ENCODE measurements at places on chromosomes 5 and 9.

DNA sequence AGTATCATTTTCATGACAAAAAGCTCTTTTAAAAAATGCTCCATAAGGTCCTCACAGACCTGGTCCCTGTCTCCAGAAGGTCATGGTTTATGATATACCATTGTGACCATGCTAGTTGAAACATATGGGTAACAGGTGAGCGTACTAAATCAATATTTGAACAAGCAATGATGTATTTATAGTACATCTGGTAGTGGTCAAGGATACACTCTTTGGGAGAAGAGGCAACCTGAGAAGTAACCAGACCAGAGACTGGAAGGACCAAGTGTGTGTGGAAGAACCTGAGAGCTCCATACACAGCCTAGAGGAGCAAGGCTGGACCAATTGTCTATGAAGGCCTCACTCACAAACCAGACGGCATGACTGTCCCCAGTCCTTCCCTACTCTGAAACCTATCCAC, 55.1 kb downstream of the LHFPL2 start:
- DNase-seq, result no peak

- no peak for DNase-seq
Observed at GRCh38 chr9:77946296-77946695, 85.3 kb downstream of the GNAQ start.

- DNase-seq, result peak; percentile 66
Observed at GRCh38 chr5:119318256-119318894, 37.4 kb upstream of the TNFAIP8 start.

- no peak for DNase-seq
Observed at GRCh38 chr5:135264451-135265440, 134.3 kb downstream of the MACROH2A1 start.

DNA sequence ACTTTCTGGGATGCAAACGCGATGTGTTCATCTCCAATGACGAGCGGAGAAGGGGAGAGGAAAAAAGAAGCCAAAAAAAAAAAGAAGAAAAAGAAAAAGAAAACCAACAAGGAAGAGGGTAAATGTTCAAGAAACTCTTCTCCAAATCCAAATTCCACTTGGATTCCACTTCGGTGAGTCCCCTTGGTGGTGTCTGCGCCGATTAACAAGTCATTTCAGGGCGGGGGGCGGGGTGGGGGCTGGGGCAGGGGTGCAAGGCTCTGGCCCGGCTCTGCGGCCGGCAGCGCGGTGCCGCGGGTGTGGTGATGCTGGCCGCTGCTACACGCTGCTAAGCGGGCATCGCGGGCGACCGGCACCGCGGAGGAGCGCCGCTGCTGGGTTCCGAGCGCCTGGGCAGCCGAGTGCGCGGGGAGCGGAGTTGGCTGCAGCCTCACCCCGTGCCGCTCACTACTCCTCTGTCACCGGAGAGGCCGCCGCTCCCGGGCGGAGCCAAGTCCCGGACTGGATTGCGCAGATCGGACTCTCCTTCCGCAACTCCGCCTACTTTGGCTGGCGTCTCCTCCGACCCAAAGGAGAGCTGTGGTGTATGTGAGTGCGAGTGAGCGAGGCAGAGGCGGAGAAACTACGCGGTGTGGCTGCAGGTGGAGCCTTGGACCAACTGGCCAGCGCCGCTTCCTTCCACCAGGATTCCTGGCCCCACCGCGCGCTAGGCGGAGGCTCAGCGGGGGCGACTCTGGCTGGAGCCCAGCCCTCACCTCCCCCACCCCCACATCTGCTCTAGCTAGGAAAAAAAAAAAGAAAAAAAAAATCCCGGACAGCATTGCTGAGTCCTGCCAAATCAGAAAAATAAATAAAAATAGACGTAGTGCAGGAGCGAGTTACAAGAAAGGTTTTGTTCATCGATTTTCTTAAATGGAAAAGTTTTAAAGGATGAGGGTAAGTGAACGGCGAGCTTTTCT, at the start of gene SEMA6A:
SEMA6A (minus strand) TSS at position 457 of the 959 bp plus-strand sequence. CDS start 69,879 bp downstream, outside the sequence.
- peak; percentile 76 for DNase-seq

DNA sequence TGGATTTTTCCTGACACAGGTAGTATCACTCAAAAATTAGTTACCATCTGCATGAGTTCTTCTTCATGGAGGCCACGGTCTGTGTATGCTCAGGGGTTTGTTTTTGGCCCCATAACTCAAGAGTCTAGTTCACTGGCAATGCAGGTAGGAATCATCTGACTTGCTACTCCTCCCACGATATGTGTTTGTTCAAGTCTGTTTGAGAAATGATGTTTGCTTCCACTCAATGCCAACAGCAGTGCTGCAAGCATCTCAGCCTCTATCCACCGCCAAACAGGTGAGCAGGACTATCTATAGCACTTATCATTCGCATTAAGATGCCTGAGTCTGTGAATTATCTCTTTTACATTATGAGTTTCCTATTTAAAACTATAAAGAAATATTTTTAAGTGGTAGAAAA, 264.8 kb upstream of the PTGER4 start:
- DNase-seq, result no peak

DNA sequence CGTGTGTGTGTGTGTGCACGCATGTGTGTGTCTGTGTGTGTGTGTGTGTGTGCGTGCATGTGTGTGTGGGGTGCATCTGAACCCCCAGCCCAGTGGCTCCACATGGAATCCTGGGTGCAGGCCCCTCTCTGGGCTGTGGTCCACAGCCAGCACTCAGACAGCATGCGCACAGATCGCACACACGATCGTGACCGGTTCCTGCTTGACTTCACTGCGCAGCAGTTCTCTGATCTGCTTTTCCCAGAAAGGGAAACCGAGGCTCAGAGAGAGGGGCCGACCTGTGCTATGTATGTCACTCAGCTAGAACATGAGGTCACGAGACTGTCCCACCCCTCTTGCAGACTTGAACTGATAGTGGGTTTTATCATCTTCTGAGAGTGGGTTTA, 34.4 kb downstream of the RASGEF1C start:
- DNase-seq, result no peak

- no peak for DNase-seq
Observed at GRCh38 chr9:34896112-34896511, 62.0 kb upstream of the PHF24 start.

- DNase-seq, result no peak
Observed at GRCh38 chr5:113546703-113547183, 33.2 kb downstream of the YTHDC2 start.

DNA sequence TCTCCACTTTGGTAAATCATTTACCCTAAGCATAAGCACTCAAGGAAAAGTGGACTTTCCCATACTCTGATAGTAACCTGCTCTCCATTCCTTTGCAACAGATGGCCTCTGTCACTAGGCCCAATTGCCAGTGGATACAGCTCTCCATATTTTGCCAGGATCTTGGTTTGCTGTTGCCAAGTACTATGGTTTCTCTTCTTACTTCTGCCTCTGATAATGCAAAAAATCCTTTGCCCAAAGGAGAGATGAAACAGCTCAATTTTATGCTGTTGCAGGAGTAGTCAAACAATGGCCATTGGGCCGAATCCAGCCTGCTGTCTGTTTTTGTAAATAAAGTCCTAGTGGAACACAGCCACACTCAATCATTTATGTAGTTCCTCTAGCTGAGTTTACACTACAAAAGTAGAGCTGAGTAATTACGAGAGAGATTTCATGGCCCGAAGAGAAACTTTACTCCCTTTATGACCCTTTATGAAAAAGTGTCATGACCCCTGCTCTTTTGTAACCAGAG, 92.5 kb downstream of the HTR4 start:
- DNase-seq, result no peak

GRCh38 chr9:69276775-69277174, 48.2 kb upstream of the ENTREP1 start:
- DNase-seq, result no peak

GRCh38 chr5:32714836-32715235, 3.7 kb downstream of the NPR3 start:
- no peak for DNase-seq

- DNase-seq, result no peak
Observed at GRCh38 chr9:69671311-69671878, 776 bp downstream of the APBA1 start.

DNA sequence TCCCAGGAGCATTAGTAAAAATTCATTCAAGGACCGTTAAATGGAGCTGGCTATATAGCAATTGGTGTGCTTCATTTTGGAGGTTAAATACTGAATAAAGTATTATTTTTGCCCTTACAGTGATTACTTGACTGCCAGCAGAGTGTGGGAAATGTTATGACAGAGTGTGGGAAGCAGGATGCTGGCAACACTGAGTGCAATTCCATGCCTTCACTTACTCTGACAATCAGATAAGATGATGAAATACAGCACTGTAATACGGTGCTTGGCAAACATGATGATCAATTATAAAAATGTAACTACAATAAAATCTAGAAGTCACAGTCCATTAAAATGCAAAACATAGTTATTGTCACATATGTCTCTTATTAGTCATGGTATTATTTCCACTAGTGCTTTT, 651.3 kb downstream of the PTPRD start:
- DNase-seq, result no peak

Data from activated CD8-positive, alpha-beta memory T cell treated with anti-CD3 and anti-CD28 coated beads for 24 hours (primary cell).